ENCODE measurements at places on chromosomes 7 and 10.

GRCh38 chr7:16999541-17000267, 117.9 kb upstream of the AGR3 start:
- no peak for DNase-seq

DNA sequence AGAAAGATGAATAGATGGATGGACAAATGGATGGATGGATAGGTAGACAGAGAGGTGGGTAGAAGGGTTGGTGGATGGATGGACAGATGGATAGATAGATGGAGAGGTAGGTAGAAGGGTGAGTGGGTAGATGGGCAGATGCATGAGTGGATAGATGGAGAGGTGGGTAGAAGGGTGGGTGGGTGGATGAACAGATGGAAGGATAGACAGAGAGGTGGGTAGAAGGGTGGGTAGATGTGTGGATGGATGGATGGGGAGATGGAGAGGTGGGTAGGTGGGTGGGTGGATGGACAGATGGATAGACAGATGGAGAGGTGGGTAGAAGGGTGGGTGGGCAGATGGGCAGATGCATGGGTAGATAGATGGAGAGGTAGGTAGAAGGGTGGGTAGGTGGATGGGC, 10.9 kb upstream of the ASB10 start:
- DNase-seq = no peak

- no peak for DNase-seq
Measured at GRCh38 chr7:151125846-151126481, 39.7 kb downstream of the AGAP3 start.

- DNase-seq = no peak
Measured at GRCh38 chr10:132133005-132133404, 53.7 kb upstream of the DPYSL4 start.

GRCh38 chr7:52273685-52274610, 761.5 kb upstream of the POM121L12 start:
- no peak for DNase-seq

GRCh38 chr7:151282111-151282510, 33.6 kb upstream of the SMARCD3 start:
- DNase-seq = no peak

GRCh38 chr10:129935867-129936152, 28.3 kb downstream of the EBF3 start:
- DNase-seq = no peak

DNA sequence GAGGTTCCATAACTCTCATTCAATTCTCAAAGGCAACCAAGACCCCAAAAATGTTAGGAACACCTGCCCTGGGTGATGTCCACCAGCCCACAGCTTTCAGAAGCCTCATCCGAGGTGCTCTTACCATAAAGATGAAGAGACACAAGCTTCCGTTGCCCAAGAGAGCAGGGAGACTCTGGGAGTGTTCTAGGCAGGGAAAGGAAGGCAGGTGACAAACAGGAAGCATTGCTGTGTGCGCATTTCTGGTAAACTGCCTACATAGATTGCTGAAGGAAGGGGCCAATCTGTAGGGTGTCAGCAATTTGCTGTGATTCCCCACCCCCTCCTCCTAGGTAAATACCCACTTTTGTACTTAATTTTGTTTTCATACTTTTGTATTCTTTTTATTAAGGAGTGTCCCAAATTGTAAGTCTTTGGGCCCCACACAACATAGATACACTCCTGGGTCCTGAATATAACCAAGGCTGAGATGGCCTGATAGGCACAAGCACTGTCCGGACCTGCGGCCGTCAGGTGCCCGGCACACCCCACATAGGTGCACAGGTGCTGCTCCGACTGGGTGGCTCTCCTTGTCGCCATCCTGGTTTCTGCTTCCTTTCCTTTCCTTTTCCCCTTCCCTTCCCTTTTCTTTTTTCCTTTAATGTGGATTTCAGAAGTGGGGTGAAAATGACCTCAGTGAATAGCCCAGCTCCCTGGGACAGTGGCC, 51.4 kb upstream of the SMNDC1 start:
- DNase-seq = no peak

GRCh38 chr10:51804866-51805265, 105.5 kb upstream of the CSTF2T start:
- DNase-seq = no peak

DNA sequence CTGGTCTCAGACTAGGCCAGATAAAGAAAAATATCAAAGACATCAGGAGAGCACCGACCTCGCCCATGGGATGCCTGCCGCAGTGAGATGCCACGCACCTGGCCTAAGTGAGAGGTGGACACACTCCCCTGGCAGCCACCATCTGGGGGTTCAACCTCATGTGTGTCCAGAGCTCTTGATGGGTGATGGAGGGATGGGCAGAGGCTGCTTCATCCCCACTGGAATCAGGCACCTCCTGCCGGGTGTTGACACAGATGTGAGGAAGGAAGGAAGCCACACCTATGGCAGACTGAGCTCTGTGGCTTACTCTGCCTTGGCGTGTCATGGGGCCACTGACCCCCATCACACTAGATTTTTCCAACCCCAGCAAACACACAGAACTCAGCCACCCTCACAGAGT, 11.4 kb downstream of the ZNF488 start:
- DNase-seq = no peak

DNA sequence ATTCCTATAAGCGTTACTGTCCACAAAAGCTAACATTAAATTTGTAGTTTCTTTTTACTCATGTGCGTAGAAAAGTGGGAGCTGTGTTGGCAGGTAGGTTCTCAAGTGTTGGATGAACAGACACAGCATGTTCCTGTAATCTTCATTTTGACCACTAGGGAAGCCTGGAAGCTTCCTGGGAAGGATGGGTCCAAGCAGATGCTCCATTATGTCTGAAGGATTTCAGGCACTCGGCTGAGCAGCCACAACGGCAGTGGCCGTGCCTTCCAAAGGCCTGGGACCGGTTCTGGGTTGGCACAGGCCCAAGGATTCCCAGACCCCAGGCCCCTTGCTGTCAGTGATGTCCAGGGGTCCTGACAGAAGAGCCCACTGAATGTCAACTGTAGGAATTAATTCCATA, 386.3 kb downstream of the TNS3 start:
- DNase-seq = no peak

- no peak for DNase-seq
Measured at GRCh38 chr10:125812128-125812750, 10.8 kb downstream of the UROS start.

- no peak for DNase-seq
Measured at GRCh38 chr7:151119902-151120301, 33.6 kb downstream of the AGAP3 start.

DNA sequence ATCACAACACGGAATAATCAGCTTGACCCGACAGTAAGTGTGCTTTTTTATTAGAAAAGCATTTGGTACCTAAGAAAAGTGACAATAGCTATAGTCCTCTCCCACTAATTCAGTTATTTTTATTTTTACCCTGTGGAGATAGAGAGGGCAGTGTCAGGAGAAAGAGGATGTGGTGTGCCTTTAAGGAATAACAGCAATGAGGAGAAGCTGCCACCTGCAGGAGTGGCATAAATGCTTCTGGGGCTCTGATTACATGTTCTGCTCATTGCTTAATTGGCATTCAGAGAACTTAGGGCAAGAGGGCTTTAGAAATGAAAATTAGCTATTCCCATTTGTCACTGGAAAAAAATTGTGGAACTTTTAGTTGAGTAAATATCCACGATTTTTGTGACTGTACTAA, 60.1 kb downstream of the DENND11 start:
- no peak for DNase-seq

DNA sequence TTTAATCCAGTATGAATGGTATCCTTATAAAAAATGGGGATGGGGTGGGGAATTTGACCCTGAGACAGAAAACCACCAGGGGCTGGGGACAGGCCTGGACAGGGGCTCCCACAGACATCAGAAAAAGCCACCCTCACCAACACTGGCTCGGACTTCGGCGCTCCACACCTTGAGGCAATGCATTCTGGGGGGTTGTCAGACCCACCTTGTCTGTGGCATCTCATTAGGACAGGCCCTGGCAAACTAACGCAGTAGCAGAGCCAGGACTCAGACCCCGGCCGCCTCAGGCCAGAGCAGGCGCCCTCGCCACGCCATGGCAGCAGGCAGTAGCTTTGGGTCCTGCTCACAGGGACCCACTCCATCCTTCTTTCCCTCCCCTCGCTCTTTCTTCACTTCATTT, 160.1 kb downstream of the CCDC3 start:
- DNase-seq = no peak

- no peak for DNase-seq
Measured at GRCh38 chr10:11876805-11877590, 53.8 kb downstream of the PROSER2 start.

DNA sequence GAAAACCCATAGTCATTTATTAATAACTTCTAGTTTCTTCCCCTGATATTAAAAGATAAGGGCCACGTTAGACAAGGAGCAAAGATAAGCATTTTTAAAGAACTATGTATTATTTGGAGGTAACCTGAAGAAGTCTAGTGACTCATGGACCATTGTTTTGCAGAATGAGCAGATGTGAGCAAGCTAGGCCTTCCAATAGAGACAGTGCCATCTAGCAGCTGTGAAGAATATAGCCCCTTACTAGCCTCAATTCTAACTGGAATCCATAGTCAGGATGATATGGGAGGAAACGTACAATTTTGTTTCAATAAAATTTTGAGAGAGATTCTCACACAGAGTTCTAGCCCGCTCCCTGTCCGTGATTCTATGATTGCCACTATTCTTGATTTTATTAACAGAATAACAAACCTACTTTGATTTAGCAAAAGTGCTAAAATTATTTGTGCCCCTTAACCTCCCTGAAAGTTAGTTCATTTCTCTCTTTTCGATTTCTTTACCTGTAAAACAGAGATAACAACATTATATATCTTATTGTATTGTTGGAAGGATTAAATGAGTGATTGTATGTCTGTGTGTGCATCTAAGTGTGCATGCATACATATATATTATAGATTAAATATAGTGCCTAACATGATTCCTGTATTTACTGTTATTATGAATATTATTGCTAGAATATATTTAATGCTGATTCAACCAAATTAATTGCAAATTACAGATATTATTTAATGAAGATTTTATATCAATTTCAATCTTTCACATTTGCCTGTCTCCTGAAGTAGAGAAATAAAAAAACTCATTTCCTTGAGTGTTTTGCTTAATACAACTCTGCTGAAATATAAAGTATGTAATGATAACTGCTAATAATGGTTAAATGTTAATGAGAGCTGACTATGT, 22.7 kb downstream of the FAM237B start:
- DNase-seq = no peak

- DNase-seq = no peak
Measured at GRCh38 chr7:100865372-100865911, 1.7 kb upstream of the TRIP6 start.

DNA sequence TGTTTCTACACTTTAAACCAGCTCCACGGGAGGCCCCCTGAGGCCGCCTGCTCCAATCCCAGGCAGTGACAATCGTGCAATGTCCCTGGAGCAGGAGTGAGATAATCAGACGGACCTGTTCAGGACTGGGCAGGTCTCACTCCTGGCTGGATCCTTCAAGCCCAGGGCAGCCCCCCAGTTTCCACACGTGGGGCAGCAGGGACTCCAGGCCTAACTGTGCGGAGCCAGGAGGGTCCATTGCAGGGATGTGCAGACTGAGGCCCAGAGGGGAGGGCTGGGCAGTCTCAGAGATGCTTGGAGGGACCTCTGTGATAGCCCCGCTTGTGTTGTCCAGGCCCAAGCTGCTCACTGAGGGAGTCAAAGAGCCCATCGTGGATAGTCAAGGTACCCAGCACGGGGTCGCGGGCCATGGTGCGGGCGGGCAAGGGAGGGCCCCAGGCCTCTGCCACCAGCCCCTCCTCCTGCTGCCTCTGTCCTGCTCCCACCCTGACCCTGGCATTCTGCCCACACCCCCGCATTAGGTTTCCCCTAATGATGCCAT, 110.5 kb upstream of the KCTD7 start:
- no peak for DNase-seq

GRCh38 chr10:69647126-69647525, 17.1 kb downstream of the FAM241B start:
- no peak for DNase-seq

DNA sequence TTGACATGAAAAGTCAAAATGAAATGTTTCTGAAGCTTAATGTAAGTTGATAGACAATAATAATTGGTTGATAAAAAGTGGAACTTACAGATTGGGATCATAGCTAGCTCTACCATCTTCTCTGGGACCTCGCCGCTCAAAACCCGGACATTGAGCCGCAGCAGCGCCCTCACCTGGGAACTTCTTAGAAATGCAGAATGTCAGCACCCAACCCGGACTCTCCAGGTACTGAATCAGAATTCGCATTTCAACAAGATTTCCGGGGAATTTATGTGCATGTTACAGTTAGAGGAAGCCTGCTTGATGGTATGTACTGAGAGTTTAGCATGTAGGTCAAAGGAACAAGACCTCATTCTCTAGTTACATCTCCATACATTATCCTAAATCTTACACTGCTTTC, 36.7 kb upstream of the ABLIM1 start:
- no peak for DNase-seq

- DNase-seq = no peak
Measured at GRCh38 chr7:44163591-44163990, 22.5 kb upstream of the MYL7 start.

- no peak for DNase-seq
Measured at GRCh38 chr10:122013311-122013780, 24.4 kb downstream of the TACC2 start.

GRCh38 chr7:47550788-47551470, 31.0 kb downstream of the TNS3 start:
- DNase-seq = no peak

DNA sequence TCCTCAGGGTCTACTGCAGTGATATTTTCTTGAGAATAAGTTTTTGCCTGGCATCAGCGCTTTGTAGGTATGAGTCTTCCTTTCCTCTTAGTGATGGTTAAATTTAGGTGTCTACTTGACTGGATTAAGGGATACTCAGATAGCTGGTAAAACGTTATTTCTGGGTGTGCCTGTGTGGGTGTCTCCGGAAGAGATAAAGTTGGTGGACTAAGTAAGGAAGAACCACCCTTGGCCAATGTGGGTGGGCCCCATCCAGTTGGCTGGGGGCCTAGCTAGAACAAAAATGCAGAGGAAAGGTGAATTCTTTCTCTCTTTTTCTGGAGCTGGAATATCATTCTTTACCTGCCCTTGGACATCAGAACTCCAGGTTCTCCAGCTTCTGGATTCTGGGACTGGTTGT, 138.8 kb downstream of the ADCYAP1R1 start:
- no peak for DNase-seq

DNA sequence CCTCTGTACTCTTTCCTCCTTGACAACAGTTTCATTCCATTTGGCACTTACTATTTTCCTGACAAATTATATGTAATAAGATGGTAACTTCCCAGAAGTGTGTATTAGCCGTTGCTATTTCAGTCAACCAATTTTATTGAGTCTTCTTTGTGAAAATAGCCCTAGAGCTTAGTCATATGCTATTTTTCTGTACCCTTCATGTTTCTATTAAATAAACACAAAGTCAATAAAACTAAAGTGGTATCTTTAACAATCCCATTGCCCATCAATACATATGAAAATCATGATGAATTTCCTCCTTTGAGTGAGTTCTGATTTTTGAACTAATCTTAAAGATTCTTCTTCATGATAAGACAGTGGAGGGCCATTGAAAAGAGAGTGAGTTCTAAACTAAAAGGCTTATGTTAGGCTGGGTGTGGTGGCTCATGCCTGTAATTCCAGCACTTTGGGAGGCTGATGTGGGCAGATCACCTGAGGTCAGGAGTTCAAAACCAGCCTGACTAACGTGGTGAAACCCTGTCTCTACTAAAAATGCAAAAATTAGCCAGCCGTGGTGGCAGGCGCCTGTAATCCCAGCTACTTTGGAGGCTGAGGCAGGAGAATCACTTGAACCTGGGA, 5.9 kb upstream of the MYPN start:
- no peak for DNase-seq

- DNase-seq = no peak
Measured at GRCh38 chr10:90930070-90930837, 9.4 kb upstream of the ANKRD1 start.
